ENCODE measurements at places on chromosomes 2 and 18.

DNA sequence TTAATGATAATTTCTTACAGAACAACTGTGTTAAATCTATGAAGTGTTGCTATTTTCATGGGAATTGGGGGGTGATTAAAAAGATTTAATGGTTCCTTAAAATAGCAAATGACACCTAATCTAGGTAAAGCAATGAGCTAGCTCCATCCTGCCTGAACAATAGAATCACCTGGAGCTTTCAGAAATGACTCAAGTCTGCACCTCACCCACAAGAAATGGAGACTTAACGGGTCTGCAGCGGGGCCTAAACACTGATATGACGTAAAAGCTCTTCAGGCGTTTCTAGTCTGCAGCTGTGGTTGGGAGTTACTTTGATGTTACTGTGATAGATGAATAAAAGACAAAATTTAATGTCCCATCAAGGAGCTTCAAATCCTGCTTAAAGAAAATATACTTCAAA is 328.2 kb downstream of the RND3 start:
- DNase-seq: no peak

DNA sequence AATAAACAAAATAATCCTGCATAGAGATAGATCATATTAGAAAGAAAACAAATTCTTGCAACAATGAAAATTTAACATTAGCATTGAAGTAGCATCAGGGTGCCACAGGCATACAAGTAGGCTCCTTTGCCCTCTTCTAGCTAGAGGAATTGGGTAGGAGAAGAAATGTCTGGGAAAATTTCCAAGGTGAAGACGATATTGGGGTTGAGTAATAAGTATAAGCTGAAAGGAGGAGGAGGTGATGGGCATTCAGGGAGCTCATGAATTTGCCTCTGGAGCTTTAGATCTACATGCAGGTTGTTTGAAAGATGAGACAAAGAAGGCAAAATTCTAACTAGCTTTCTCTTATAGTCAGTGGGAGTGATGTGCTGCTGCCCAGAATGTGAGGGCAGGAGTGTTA is 504.9 kb downstream of the CCDC85A start:
- DNase-seq: no peak

DNA sequence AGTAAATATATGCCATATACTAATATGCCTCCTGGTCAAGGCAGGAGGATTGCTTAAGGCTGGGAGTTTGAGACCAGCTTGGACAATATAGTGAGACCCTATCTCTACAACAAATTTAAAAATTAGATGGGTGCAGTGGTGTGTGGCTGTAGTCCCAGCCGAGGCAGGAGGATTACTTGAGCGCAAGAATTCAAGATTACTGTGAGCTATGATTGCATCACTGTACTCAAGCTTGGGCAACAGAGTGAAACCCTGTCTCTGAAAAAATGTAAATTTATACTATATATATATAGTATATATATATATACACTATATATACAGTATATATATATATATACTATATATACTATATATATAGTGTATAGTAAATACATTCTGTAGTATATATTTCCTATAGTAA is 30.0 kb upstream of the NPC1 start:
- DNase-seq: no peak

DNA sequence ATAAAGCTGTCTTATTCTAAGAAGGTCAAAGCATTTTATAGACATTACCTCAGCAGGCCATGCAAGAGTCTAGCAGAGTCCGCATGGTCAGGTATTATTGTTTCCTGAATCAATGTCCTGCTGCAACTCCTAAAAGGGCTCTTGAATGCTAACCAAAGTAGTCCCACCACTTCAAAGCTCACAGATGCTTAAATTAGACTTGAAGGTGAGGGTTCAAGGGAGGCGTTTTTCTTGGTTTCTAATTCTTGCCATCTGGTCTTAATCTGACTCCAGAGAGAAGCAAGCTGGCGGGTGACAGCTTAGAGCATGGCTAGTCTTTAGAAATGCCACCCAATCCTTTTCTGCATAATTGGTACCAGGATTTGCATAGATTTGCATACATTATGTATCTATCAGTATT is 226.3 kb downstream of the MREG start:
- no peak for DNase-seq

- DNase-seq: peak; percentile 84
Observed at GRCh38 chr2:2291500-2292260, 39.4 kb downstream of the MYT1L start.

- DNase-seq: no peak
Observed at GRCh38 chr2:205582366-205582765, 99.9 kb upstream of the NRP2 start.

- no peak for DNase-seq
Observed at GRCh38 chr2:150880986-150881385, 380.7 kb downstream of the RBM43 start.
